AG09319 (cell line): ENCODE measurements at places on chromosomes 5 and 9.

- DNase-seq: no peak
Measured at GRCh38 chr9:81489046-81489445, 200.3 kb downstream of the TLE1 start.

DNA sequence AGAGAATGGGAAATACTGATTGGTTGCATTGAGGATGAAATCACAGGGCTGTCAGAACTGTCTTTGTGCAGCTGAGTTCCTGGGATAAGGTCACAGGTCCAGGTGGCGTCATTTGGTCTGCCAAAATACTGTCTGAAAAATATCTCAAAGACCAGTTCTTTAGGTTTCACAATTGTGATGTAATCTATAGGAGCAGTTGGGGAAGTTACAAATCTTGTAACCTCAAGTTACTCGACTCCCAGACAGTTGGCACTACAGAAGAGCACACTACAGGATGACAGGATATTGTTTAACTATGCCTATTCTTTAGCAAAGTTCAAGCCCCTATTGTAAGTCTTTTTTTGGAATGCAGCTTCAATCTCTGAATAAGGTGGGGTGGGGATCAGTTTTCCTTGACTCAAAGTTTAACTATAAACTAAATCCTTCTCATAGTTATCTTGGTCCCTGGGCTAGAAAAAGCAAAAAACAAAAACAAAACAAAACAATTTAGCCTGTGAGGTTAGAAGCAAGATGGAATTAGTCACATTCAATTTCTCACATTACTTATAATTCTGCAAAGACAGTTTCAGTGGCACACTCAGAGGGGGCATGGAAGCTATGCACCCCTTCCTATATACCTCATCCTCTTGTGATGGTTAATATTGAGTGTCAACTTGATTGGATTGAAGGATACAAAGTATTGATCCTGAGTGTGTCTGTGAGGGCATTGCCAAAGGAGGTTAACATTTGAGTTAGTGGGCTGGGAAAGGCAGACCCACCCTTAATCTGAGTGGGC is 276.0 kb downstream of the AUH start:
- DNase-seq: no peak

- no peak for DNase-seq
Measured at GRCh38 chr9:35998333-35998732, 38.4 kb upstream of the RECK start.

DNA sequence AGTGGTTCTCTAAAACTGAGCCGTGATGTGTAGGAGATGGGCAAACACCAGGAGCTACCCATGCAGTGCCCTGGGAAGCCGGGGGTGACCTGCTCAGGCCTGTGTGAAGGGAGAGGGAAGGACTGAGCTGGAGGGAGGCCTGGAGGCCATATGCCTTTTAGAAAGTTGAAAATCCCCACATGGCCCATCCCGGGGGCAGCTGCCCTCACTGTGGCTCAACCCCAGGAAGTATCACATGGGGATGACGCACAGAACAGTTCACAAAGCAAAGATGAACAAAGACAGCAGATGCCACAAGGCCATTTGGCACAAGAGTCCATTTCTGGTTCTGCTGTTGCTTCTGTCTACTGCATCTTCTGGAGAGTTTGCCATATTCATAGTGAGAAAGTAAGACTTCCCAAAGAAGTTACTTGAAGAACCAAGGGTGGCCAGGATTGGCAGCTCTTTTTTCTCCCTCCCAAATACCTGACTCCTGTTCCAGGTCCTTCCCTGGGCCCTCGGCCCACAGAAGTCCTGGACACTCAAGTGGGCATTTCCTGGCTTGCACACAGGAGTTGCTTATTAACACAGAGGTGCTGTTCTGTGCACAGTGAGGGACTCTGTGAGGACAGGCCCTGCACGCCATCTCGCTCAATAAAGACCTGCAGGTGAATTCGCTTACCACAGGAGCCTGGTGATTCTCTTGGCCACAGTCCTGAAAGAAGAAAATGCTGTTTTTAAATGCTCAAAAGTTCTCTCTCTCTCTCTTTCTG is 25.1 kb downstream of the ACSL6 start:
- DNase-seq: no peak

DNA sequence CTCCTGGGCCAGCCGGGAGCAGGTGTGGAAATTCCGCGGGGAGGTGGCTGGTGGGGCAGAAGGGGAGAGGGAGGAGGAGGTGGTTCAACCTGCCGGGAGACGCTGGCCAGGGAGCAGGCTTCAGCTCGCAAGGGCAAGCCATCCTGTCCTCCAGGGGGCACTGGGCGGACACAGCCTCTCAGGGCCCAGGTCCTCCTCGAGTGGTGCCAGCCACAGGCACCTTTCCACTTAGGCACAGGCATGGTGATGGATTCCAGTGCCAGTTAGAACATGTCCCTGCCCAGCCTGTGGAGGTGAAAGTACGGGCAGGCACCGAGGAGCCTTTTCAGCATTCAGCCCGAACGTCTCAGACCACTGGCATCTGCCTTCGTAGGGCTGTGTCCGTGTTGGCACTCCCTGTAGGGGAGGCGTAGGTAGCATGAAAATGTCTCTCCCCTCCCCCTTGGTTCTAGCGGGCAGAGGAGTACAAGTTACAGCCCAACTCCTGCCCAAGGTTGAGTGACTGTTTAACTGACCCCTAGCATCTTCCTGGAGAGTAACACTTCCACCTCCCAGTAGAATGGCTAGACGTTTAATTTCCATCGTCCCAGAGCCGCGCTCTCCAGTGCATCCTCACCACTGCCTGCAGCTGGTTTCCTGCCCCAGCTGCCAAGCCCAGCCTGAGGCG is 48.9 kb downstream of the DAB2IP start:
- no peak for DNase-seq

DNA sequence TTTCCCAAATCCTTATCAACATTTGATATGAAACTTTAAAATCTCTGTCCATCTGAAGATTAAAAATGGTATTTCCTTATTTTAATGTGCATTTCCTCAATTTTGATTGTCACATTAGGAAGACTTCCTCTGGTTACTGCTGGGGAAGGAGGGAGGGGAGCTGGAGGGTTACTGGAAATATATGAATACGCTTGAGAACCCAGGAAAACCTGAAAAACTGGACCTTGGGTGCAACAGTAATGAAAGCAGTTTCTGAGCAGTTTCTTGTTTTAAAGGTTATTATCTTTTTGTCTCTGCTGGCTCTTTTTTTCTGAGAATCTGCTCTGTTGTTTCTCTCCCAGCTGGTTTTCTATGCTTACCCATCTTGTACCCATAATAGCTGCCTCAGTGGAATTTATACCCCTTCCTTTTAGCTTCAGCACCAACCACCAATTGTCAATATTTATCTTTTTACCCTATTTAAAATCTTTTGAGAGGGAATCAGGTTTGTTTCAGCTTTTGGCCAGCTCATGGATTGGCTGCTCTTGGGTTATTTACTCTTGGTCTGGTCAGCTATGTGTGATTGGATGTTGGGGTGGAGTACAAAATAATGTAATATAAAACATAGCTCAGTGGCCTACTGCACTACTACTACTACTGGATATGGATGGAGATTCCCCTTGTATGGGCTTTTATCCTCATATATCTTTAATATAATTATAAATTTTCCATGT is 67.4 kb downstream of the UNC13B start:
- DNase-seq: no peak

DNA sequence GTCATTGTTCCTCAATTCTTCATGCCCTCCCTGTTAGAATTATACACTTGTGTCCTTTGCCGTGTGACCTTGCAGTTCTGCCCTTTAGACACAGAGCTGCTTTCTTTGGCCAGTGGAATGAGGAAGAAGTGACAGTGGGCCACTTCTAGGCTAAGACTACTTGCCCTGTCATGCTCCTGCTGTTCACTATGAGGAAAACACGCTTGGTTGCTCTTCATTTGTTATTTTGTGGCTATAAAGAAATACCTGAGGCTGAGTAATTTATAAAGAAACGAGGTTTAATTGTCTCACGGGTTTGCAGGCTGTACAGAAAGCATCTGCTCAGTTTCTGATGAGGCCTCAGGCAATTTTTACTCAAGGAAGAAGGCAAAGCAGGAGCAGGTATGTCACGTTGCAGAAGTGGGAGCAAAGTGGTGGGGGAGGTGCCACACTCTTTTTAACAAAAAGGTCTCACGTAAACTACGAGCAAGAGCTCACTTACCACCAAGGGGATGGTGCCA is 279.1 kb upstream of the DMAC1 start:
- no peak for DNase-seq

DNA sequence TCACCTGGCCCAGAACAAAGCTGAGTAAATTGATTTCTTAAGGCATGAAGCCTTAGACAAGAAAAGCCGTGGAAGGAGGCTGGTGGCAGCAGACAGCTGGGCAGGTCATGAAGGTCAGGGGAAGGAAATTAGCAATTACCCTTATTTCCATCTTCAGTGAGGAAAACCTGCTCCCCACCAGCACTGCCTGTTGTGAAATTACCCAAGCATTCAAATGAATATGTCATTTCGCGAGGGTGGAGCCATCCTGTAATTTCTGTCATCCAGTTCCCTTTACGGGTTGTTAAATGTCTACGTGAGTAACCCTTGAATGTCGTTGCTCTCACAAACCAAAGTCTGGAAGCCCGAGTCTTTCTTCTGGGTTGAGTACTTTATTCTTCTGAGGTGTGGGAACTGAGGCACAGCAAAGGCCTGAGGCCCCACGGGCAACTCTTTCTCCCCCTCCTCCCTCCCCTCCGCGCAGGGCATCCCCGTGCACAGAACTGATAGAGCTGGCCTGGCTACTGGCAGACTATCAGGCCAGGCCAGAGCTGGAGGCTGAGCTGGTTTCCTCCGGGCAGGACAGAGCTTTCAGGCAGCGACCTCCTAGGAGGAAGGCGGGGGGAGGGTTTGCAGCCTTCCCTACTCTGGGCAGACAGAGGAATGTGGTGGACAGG is 22.0 kb upstream of the AK3 start:
- DNase-seq: no peak

DNA sequence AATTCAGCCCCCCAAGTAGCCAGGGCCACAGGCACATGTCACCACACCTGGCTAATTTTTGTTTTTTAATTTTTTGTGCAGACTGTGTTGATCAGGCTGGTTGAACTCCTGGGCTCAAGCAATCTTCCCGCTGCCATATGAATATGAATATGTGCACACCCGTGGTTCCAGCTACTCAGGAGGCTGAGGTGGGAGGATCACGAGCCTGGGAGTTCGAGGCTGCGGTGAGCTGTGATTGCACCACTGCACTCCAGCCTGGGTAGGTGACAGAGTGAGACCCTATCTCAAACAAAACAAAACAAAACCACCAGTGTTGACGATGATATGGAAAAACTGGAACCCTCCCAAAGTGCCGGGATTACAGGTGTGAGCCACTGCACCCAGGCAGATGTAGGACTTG is 32.0 kb downstream of the EHMT1 start:
- no peak for DNase-seq

GRCh38 chr5:74360535-74361210 is 279.9 kb downstream of the ENC1 start:
- no peak for DNase-seq

DNA sequence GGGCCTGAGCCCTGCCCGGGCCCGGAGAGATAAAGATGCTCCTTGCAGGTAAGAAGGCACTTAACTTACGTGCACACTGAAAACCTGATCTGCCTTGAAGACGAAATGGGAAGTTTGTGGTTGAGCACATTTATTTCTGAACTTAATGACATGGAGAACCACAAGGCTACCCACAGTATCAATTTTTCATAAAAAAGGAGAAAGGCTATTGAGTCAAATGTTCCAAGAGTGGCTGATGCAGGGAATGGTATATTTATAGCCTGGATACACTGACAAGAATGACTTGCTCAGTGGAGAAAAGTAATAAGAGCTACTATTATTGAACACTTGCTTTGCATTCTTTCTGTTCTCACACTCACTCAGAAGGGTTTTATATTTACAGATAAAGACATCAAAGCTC is 419.3 kb downstream of the ACTL7B start:
- no peak for DNase-seq

DNA sequence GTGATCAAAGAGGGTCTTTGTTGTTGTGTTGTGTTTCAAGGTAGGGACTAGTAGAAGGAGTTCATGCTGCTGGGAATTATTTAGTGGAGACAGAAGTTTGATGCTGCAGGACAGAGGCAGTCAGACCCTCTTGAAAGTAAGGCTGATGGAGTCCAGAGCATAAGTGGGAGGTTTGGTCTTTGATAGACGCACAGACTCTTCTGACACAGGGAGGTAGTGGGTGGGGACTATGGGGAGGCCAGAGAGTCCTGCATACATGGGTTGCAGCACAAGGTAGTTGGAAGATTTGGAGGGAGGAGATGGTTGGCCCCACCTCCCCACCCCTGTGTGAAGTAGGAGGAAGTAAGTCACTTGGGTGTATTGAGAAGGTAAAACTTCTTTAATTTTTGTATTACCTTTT is 2.4 kb upstream of the CCDC112 start:
- no peak for DNase-seq

- DNase-seq: no peak
Measured at GRCh38 chr5:112061666-112062065, 304.7 kb upstream of the NREP start.

DNA sequence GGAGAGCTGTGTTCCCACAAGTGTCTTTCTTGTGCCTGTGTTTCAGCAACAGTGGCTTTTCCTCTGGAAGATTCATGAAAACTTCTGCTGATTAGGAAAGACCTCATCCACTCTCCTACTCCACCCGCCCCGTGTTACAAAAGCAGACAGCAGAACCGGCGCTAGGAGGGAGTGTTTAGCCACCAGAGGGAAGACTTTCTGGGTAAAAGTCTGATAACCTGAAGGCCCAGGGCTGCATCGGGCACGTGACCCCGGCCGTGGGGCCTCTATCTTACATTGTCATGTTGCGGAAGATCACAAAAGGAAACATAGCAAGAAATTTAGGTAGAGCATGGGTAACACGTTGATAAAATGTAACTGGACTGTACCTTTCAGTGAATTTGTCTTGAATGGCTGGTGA is 32.0 kb upstream of the DMRT2 start:
- DNase-seq: no peak

- DNase-seq: peak; percentile 20
Measured at GRCh38 chr5:179166886-179167841, 107.0 kb downstream of the ZNF354C start.

DNA sequence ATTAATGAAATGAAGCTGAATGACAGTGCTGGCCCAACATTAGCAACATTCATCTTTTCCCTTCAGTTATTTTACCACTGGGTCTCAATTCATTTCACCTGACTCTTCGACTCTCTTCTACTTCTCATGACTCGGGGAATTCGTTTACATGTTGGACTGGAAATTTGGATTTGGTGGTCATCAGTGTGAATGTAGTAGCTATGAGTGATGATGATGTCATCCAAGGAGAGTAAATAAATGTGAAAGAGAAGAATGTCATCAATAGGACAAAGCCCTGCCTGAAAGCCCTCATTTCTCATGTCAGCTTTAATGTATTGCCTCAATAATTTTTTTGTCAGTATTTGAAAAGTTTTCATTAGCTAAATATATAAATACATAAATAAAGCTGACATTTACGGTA is 21.9 kb upstream of the CFAP95 start:
- no peak for DNase-seq

GRCh38 chr5:54284586-54284985 is 25.8 kb downstream of the ARL15 start:
- DNase-seq: no peak

- DNase-seq: no peak
Measured at GRCh38 chr5:66080664-66081063, 63.4 kb upstream of the SREK1 start.

GRCh38 chr5:79806741-79807140 is 117.1 kb downstream of the CMYA5 start:
- DNase-seq: no peak

GRCh38 chr9:112380825-112381221 is 915 bp downstream of the HSDL2 start:
- DNase-seq: no peak

GRCh38 chr9:73981405-73981804 is 515.7 kb upstream of the RORB start:
- no peak for DNase-seq
